ENCODE measurements at places on chromosomes 6 and 20.

DNA sequence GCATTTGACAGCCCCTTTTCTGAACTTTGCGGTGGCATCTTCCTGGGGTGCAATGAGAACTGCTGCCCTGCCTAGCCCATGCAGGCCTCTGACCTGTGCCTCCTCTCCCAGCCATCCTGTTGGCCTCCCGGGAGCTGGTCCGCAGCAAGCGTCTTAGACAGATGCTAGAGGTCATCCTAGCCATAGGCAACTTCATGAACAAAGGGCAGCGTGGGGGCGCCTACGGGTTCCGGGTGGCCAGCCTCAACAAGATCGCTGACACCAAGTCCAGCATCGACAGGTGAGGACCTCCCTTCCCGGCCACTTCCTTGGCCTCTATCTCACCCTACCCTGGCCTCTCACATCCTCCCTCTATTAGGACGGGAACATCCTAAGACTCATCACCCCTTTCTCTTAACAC lies 37.6 kb downstream of the MOCS1 start:
- no peak for DNase-seq

DNA sequence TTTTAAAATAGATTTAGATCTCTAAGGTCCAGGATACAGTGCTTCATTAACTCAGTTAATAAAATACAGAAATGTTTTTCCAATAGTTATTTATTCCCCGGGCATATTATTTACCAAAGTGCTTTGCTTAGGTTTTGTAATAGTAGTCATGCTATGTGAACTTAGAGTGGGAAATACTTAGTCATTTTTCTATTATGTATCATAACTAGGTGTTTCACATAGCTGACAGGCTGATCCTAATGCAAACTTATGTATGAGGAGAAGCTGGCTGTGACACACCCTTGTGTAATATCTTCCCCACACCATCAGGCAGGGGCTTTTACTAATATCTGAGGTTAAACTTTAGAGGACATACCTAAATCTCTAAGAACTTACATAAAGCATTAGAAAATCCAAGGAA lies 277.7 kb upstream of the RIMS1 start:
- no peak for DNase-seq

DNA sequence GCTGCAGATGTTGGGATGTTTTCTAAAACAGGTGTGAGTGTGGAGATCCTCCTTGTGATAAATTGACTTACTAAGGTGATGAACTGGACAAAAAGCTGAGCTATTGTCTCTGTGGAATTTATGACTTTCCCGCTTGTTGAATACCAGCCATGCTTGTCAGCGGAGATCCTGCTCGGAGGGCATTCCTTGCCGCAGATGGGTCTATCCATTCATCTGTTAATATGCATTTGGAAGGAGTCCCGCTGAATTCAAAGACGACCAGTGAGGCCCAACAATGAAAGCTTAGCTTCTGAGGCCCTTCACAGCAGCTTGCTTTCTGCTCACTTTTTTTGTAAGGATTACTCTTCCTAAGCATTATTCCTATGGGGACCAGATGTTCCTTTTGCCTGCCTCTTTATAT lies 124.9 kb downstream of the TIAM2 start:
- no peak for DNase-seq

- DNase-seq: no peak
These were observed 4.8 kb downstream of the ZCCHC3 start for GRCh38 chr20:301886-302848.

DNA sequence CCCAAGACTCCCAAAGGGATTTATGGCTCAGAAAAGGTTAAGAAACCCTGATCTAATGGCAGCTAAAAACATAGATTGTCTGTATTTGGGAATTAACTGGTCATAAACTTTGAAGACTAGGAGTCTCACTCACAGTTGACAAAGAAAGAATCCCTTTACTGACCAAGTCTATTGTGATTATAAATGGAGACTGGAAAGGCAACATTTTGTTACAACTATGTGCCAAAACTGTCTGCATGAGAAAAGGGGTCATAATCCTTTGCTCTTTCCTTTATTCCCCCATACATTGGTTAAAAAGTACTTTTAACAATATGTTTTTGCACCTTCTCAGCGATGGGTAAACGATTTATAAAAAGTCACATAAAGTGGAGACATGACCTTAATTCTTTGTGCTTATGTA lies 206.9 kb upstream of the MAP3K7 start:
- DNase-seq: no peak

DNA sequence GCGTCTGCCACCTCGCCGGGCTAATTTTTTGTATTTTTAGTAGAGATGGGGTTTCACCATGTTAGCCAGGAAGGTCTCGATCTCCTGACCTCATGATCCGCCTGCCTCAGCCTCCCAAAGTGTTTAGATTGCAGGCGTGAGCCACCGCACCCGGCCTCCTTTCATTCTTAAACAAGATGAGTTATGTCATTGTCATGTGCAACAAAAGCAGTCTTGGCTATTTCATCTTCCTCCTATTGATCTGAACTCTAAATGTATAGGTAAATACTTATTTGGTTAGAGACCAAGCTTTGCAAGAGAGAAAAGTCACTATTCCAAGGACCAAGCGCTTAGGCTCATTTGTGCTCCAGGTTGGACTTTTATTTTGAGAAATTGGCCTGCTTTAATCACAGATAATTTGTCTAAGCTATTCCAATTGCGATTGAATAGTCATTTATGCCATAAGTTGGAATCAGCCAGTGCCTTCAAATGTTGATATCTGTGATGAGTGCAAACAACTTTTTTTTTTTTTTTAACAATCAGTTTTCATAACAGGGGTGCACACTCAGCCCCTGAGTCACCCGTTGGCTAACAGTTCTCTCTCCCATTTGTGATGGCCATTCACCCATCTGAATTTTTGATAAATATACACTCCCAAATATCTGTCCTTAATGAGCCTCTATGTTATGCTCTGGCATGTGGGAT lies 167.3 kb downstream of the BCAS1 start:
- no peak for DNase-seq

DNA sequence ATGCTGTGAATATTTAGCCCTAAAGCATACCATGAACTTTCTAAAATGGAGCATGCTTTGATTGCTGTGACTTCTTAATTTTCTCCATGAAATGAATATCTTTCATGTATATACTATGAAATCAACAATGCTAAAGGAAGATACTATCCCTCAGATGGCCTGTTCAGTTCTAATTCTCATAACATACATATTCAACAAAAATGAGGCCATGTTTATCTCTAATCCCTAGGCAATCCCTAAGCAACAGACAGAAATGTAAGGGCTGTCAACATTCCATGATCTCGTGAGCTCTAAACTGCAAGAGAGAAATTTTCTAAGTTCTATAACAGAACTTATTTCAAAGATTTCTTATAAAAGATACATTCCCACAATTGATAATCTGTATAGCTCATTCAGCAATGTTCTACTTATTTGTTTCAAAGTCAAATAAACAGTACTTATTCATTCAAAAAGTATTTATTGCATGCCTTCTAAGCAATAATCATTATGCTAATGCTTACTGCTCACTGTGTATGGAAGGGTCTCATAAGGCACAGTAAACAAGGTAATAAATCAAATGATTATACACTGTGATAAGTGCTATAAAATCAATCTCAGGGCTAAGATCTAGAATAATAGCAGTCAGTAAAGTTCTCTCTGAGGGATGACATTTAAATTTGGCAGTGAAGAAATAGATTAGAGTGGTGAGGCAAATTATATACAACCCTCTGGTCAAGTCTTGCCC lies 492.9 kb downstream of the PHF3 start:
- DNase-seq: no peak

DNA sequence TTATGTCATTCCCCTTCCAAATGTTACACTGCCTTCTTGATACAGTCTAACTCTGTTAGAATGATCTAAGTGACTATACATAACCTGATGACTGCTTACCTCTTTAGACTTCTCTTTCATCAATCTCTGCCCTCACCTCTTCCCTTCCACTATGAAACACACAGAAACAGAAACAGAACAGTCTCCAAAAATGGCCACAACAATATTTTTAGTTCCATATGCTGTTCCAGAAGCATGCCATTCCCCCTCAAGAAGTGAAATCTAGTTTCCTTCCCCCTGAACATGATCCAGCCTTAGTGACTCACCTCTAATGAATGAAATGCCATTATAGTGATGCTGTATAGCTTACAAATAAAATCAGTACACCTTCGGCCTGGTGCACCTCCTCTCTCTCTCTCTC lies 229.3 kb upstream of the TENT5A start:
- no peak for DNase-seq

- no peak for DNase-seq
These were observed 148.5 kb upstream of the BEND6 start for GRCh38 chr6:56806368-56806767.

DNA sequence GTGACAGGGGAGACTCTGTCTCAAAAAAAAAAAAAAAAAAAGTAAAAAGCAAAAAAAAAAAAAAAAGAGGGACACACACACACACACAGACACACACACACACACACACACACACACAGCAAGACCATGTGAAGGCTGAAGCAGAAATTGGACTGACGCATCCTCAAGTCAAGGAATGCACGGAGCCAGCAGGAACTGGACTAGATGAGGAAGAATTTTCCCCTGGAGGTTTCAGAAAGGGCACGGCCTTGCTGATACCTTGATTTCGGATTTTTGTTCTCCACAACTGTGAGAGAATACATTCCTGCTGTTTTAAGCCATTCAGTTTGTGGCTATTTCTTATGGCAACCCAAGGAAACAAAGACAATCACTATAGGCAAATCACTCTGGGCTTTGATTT lies 176.9 kb upstream of the SALL4 start:
- no peak for DNase-seq

DNA sequence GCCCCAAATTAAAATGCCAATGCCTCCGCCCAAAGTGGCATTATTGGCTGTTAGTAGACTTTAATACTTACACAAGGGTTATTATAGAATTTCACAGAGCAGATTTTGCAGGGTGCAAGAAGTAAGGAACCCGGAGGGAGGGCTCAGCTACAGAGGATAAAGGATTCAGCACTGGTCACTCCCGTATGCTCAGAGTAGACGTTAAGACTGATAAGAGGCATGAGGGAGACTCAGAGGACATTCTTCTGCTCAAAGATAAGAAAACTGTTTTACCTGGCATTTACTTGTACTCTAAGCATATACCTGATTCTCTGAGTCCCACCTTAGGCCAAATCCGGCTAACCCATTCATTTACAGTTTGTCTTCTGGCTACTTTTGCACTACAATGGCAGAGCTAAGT lies 36.5 kb upstream of the OVOL2 start:
- DNase-seq: no peak

- DNase-seq: no peak
These were observed 79.0 kb downstream of the ALDH8A1 start for GRCh38 chr6:134870677-134871498.

DNA sequence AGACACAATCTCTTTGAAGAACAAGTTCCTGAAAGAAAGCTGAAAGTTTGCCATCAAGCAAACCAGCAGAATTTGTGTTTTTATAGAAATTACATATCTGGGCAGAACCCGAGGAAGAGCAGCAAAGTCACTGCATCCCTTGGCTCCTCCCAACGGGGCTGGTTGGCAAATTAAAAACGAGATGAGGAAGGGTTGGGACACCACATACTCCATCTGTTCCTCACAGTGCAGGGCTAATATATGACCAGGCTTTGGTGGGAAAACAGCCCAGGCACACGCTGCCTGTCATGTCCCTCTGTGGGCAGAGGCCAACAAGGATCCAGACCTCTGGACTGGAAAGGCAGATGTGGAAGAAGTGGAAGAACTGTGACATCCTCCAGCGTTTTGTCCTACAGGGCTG lies 607.3 kb downstream of the CDH26 start:
- no peak for DNase-seq

- no peak for DNase-seq
These were observed 31.9 kb downstream of the DUSP22 start for GRCh38 chr6:324116-324728.

DNA sequence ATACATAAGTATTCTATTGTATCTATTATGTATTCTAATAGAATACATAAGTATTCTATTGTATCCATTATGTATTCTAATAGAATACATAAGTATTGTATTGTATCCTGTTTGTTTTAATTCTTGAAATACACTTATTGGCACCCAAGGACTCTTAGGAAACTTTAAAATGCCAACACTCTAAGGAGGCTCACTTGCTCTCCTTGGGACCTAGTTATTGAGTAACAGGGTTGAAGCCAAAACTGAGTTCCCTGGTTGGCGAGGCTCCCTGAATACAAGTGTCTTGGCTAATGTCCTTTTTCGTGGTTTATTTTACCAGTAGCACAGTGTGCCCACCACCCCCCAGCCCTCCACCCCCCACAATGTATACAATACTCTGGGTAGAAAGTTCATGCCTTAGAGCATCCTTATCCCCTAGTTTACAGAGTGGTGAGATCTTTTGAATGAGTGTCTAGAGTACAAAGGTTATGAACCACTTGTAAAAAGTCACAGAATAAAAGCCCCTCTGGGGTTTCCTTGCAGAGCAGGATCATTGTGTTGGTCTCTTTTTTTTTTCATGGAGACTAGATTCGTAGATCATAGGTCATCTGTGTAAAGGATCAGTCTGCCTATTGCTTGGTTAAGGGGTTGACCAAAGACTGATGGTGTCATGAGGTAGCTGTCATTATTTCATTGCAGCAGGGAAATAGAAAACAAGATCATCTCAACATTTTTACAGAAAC lies 32.5 kb upstream of the PRDM1 start:
- no peak for DNase-seq

- no peak for DNase-seq
These were observed 95.3 kb downstream of the NFATC2 start for GRCh38 chr20:51447097-51447764.

GRCh38 chr20:45358282-45359068 lies 4.5 kb upstream of the SYS1 start:
- DNase-seq: peak; percentile 60

DNA sequence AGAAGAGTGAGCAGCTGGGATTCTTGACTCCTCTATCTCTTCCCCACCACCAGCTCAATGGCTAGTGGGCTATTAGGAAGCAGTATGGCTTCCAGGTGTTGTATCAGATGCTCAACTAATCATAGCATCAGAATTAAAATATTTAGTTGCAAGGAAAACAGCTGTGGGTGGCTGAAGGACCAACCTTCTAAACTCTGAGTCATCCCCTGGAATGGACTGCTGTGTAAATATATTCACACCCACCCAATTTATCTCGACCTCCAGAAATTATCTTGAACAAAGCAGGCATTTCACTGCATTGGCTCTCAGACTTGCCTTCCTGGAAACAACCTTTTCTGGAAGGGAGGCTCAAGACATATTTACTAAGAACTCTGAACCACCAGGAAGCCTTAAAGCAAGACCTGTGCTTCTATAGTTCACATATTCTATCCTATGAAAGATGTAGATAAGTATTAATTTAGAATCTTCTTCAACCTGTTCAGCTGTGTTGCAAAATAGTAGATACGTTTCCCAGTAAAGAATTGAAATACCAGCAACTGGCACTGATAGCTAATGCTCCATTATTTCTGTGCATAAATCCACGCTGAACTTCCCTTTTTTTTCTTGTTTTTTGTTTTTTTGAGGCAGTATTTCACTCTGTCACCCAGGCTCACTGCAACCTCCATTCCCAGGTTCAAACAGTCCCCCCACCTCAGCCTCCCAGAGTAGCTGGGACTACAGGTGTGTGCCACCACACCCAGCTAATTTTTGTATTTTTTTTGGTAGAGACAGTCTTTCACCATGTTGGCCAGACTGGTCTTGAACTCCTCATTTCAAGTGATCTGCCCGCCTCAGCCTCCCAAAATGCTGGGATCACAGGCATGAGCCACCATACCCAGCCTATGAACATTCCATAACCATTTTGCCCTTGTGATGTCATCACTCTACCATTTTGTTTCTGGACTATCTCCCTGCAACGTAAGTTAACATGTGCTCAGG lies 56.9 kb upstream of the CD2AP start:
- DNase-seq: no peak

GRCh38 chr6:36662380-36662779 lies 16.1 kb upstream of the CDKN1A start:
- DNase-seq: no peak

- no peak for DNase-seq
These were observed 228.8 kb downstream of the DHX35 start for GRCh38 chr20:39190666-39191570.
